Stimulated activated CD4-positive, alpha-beta T cell treated with anti-CD3 and anti-CD28 coated beads, Interleukin-2, amount 100 ng/mL, for 4 hours (primary cell): ENCODE measurements at places on chromosomes 11 and 22.

DNA sequence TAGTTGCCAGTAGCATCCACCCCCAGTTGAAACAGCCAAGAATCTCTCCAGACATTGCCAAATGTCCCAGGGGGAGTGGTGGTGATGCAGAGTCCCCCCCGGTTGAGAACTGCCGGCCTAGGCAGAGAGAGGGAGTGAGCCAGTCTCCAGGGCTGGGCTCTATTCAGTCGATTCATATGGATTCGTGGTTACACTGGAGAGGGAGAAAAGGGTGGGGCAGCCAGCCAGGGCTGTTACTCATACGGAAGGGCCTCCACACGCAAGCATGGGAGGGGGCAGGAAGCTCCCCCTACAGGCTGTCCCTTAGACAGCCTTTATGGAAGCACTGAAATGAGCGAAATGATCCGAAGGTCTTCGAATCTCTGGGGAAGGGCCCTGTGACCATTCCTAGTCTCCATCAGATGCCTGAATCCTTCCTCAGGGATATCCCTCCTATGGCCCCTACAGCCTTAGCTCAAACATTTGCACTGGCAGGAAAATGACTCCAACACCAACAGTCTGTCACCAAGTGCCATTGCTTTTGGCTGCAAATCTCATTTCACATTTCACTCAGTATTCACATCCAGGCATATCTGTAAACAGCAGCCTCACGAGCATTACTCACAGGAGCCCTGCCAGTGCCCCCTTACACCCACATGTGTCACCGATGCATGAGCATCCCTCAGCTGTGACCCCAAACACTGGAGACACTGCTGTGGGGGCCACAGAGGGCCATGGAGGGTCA lies 18.4 kb upstream of the TLCD5 start:
- no peak for DNase-seq

GRCh38 chr11:96393753-96394348 lies 4.0 kb downstream of the JRKL start:
- DNase-seq = no peak

- no peak for DNase-seq
Measured at GRCh38 chr11:34850334-34850733, 65.8 kb downstream of the APIP start.

DNA sequence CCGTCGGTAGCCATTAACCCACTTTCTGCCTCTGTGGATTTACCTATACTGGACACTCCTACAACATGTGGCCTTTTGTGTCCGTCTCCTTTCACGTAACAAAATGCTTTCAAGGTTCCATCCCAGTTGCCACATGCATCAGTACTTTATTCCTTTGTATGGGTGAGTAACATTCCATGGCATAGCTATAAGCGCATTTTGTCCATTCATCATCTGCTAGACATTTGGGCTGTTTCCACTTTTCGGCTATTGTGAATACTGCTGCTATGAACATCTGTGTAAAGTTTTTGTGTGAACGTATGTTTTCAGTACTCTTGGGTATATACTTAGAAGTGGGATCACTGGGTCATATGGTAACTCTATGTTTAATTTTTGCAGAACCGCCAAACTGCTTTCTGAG lies 257.2 kb downstream of the ST3GAL4 start:
- no peak for DNase-seq

- no peak for DNase-seq
Measured at GRCh38 chr11:122861631-122862030, 20.9 kb upstream of the JHY start.
